Activated gamma-delta T cell treated with Interleukin-2 at 50 U/mL for 16 hours (primary cell): ENCODE measurements at places on chromosomes 13 and 19.

DNA sequence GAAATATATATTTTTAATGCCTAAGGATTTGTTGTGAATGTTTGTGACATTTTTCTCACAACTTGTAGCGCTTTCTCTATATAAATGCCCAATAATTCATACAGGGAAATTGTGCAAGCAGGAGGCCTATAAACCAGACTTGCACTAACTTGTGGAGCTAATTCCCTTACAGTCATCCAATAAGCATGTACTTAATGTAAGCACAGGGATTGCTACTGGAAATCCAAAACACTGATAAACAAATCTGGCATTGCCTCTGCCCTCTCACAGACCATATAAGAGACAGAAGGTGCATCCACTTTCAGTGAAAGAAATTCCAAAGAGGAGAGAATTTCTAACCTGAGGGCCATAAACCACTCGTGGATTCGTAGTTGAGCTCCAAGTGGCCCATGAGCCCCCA lies 518.8 kb downstream of the MYO16 start:
- DNase-seq = no peak

DNA sequence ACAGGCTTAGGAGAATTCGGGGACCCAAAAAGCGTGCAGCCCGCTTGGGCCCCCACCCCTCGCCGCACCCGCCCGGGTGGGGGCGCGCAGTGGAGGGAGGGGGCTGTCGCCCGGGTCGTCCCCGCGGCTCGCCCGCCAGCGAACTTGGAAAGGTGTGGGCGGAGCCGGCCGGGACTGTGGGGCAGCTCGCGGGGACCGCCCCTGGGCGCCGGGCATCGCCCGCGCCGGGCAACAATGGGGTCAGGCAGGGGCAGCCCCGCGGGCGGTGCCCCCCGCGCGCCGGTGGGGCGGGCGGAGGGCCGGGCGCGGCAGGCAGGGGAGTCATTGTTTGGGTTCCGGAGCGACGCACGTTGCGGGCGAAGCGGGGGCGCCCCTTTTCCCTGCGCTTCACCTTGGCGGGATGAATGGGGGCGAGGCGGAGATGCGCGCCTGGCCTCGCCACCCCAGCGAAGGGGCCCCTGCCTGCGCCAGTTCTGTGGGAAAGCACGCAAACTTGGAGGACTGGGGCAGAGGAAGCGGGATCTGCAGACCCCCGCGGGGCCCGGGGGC lies 647 bp upstream of the KLF12 start:
- peak; percentile 57 for DNase-seq

DNA sequence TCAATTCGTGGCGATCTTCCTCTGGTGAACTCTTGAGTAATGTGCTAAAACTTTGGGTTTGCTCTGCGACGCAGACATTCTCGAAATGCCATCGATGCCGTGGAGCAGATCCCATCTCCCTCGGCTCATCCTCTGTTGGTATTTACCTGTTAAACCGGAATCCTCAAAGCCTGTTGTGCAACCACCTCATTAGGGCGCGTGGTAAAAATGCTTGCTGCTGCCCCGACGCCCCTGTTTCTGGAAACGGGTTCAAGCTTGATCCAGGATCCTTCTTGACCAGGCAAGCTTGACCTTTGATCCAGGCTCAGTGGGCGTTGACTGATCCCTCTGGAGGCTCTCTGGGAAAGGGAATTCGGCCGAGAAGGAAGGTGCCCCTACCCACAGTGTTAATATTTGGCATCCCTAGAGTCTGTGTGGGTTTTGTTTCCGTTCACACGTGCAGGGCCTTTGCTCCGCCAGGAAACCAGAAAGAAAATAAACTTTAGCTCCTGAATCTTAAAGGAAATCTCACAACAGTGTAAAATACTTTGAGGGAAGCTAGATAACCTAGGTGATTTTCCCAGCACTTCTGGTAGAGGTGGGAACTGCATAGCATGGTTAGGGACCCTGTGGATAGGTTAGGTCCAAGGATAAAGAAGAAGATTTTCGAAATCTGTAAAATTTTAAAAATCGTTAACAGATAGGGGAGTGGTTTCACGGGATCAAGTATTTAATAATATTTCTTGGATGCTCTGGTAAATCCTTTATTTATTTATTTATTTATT lies 1.1 kb downstream of the LSM14A start:
- no peak for DNase-seq

GRCh38 chr13:34025746-34026145 lies 207.8 kb downstream of the RFC3 start:
- DNase-seq = no peak

- DNase-seq = no peak
Observed at GRCh38 chr13:44218501-44219240, 155.0 kb upstream of the SERP2 start.

- peak; percentile 78 for DNase-seq
Observed at GRCh38 chr19:13099073-13099999, 3.3 kb downstream of the LYL1 start.

- DNase-seq = no peak
Observed at GRCh38 chr13:22862478-22862877, 318.3 kb upstream of the SGCG start.

GRCh38 chr19:29676586-29676985 lies 11.3 kb downstream of the PLEKHF1 start:
- DNase-seq = no peak

GRCh38 chr19:46639358-46640182 lies 3.6 kb upstream of the GNG8 start:
- no peak for DNase-seq

DNA sequence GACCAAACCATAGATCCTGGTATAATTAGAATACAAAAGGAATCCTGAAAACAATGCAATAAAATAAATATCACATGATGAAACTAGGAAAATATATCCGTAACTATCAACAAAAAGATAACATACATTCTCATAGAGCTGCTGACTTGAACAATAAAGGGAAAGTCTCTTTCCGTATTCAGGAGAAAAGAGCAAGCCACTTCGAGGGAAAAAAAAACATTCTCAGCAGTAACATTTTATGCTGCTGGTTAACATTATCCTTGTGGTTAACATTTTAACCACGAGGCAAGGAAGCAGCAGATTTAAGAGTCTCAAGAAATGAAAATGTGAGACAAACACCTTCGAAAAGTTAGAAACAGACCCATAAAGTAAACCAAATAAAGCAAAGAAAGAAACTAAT lies 25.8 kb downstream of the NALCN start:
- no peak for DNase-seq

GRCh38 chr13:49532593-49532992 lies 36.8 kb downstream of the PHF11 start:
- no peak for DNase-seq

GRCh38 chr19:8071912-8072311 lies 19.4 kb downstream of the CCL25 start:
- no peak for DNase-seq

GRCh38 chr19:15037586-15037985 lies 11.7 kb upstream of the CASP14 start:
- no peak for DNase-seq

DNA sequence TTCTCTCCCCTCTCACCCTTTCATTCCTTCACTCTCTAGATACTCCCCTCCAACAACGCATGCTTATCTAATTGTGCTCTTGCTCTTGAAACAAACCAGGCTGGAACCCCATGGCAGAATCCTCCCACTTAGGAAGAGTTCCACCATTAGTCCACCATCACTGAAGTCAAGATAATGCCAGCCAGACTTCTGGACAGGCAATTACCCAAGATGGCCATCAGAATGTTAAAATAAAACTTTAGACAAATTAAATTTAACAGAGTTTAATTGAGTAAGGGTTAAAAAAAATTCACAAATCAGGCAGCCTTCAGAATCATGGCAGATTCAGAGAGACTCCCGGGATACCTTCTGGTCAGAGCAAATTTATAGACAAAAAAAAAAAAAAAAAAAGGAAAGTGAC lies 221.5 kb downstream of the LHFPL6 start:
- DNase-seq = no peak

DNA sequence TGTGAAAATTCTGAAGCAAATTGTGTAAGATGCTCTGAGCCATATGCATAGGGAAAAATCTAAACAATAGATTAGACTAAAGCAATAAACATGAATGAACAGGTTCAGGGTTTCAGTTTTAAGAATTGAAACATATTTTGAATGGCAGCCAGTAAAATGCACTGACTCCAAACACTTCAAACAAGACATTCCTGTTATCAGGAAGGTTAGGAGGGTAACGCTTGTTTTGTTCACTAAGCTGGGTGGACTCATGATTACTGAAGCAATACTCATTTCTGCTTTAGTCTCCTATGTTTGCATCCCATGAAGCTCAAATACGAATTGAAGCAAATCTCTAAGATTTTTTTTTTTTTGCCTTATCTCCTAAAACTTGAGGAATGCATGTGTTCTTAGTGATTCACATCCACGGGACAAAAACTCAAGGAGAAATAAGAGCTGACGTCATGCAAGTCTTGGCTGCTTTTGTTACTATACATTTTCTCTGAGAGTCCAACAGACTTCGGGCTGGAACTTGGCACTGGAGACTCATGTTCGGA lies 29.1 kb upstream of the IGFL4 start:
- no peak for DNase-seq

GRCh38 chr13:38735665-38736440 lies 49.0 kb downstream of the FREM2 start:
- no peak for DNase-seq

GRCh38 chr19:7535998-7536695 lies 630 bp downstream of the PNPLA6 start:
- no peak for DNase-seq

GRCh38 chr13:28338742-28339141 lies 156.2 kb downstream of the FLT1 start:
- no peak for DNase-seq

DNA sequence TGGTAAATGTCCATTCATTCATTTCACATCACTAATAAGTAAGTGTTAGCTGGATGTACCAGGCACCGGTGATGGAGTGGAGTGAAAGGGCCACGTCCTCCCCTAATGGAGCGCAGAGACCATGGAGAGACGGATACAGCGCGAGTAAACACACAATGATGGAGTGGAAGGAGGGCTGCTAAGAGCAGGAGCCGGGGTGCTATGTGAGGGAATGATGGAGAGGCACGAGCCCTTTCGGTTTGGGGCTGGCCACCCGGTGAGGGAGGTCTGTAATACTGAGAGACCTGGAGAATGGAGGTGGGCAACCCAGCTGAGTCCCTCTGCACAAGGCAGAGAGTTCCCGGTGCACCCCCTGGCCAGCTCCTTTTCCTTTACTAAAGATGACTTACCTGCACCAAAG lies 53.7 kb downstream of the PEPD start:
- DNase-seq = no peak

DNA sequence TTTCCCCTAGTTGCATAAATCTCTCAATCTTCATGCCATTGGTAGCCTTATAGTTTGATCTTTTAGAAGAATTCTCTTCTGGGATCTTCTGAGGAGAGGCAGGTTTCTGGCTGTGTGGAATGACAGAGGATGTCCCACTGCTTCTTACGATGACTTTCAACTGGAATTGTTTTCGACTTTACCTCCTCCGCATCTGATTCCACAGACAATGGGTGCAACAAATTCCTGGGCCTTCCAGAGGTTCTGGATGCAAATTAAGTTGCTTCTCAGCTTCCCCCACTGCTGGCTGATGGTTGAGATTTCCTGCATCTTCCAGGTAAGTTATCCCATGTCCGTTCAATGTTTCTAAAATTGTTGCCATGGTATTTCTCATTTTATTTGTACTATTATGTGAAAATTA lies 142.3 kb upstream of the TSC22D1 start:
- DNase-seq = no peak

- no peak for DNase-seq
Observed at GRCh38 chr13:20151016-20151415, 9.8 kb downstream of the GJA3 start.

- DNase-seq = no peak
Observed at GRCh38 chr19:18046059-18046718, 38.2 kb downstream of the ARRDC2 start.

GRCh38 chr13:24511019-24511815 lies 1.4 kb downstream of the PARP4 start:
- DNase-seq = peak; percentile 17

DNA sequence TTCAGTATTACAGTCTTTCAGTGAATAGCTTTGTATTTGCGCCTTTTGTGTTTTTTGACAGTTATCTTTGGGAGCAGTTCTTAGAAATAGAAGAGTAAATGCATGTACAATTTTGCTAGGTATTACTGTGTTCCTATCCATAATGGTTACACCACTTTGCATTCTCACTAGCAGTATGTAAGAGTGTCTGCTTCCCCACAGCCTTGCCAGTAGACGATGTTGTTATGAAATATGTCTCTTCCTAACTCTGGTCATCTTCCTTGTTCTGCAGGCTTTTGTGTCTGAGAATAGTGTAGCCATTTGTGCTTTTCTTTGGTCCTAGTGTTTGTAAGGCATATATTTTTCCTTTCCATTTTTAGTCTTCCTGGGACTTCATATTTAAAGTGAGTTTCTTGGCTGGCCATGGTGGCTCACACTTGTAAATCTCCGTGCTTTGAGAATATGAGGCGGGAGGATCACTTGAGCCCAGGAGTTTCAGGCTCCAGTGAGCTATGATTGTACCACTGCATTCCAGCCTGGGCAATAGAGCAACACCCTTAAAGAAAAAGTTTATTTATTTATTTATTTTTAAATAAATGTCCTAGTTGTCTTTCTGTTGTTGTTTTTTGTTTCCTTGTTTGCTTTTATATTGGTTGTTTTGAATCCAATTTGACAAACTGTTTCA lies 140.3 kb downstream of the PDS5B start:
- no peak for DNase-seq

GRCh38 chr19:11332822-11333221 lies 6.6 kb downstream of the RAB3D start:
- no peak for DNase-seq

DNA sequence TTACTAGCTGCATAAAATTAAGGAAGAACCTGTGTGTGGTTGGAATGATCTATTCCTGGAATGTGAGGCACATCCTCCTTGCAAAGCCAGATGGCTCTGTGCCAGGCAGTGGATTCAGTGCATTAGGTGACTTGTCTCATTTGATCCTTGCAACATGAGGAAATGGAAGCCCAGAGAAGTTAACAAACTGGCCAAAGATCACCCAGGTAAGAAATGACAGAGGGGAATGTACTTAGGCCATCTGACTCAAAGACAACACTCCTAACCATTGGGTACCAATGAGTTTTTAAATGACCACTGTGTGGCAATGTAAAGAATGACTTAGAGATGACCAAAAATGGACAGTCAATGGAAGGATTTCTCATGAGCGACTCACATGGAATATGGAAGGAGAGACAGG lies 114.2 kb upstream of the RXFP2 start:
- DNase-seq = no peak

GRCh38 chr13:110886870-110887596 lies 27.8 kb downstream of the ANKRD10 start:
- no peak for DNase-seq

- DNase-seq = no peak
Observed at GRCh38 chr13:99558570-99559180, 57.4 kb downstream of the TM9SF2 start.

- no peak for DNase-seq
Observed at GRCh38 chr19:40596608-40597328, 4.4 kb upstream of the LTBP4 start.

- no peak for DNase-seq
Observed at GRCh38 chr13:113428469-113428865, 24.8 kb downstream of the ADPRHL1 start.

GRCh38 chr13:70191034-70191433 lies 82.8 kb upstream of the KLHL1 start:
- DNase-seq = no peak
